ENCODE measurements at places on chromosomes 16 and 17.
A peak's percentile ranks its signal among the peaks of the same experiment; 100 is the strongest.

GRCh38 chr16:24101431-24101830, 154.7 kb upstream of the CACNG3 start:
- no peak for DNase-seq

DNA sequence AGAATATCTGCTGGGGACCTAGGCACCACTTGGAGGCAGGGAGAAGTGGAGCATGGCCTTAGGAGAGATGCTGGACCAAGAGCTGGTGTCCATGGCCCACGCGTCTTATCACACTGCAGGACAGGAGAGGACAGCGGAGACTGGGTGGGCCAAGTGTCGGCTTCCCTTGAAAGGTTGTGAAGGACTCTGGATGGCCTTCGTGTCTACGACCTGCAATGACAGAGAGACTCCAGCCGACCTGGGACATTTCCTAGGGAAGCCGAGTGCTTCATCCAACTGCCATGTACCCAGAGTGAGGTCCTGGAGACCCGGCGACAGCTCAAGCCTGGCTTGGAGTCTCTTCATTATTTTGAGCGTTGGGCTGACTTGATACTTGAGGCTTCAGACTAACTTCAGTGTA, 20.5 kb downstream of the C1QTNF1 start:
- no peak for DNase-seq

DNA sequence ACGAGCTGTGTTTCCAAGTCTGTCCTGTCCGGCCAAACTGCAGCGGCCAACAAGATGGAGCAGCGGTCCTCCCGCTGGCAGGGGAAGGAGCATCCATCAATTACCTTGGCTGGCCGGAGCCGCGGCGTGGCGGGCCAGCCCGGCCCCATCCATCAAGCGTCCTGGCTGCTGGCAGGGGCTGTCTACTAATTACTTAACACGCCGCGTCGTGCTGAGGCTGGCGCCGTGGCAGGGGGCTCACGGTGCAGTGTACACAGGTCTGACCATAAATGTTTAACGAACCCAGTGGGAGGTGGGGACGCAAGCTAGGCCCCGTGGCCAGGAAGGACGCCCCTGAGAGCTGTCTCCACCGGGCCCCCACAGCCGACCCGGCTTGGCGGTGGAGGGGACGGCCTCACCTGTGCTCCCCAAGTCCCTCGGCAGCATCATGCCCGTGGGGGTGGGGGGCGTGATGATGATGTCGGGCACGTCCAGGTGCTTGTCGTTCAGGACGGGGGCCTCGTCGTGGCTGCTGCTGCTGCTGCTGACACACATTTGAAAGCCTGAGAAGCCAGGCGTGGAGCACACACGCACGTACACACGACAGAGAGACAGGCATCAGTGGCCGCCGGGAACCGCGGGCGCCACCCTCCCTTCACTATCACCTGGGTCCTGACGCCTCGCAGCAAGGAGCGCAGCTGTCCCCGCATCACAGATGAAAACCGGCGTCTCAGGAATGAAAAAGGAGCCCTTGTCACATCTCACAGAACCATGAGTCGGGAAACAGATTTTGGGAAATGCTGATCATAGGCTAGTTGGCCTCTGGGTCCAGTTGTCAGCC, 21.2 kb upstream of the GINS2 start:
- no peak for DNase-seq

GRCh38 chr17:43021741-43022512, at the start of gene VAT1:
TSS of gene VAT1 (minus strand) at chr17:43022385. CDS start at chr17:43022322, 63 bp downstream.
- DNase-seq, result peak; percentile 43

DNA sequence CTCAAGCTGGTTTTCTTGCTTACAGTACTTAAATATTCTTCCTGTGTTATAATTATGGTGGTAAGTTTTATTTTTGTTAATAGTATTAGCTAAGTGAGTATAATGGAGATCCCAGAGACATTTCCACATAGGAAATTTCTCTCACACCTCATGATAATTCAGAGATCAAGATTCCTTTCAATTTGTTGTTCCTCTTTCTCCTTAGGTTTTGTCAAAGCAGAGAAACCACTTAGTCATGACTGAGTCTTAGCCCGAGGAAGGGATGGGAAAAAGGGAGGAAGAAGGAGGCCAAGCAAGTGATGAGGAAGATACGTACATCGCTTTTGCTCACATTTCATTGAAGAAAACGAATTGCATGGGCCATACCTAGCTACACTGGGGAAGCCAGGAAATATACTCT, 18.4 kb downstream of the ESRP2 start:
- no peak for DNase-seq

- no peak for DNase-seq
These were observed 691 bp upstream of the TMEM98 start for GRCh38 chr17:32927201-32927723.

DNA sequence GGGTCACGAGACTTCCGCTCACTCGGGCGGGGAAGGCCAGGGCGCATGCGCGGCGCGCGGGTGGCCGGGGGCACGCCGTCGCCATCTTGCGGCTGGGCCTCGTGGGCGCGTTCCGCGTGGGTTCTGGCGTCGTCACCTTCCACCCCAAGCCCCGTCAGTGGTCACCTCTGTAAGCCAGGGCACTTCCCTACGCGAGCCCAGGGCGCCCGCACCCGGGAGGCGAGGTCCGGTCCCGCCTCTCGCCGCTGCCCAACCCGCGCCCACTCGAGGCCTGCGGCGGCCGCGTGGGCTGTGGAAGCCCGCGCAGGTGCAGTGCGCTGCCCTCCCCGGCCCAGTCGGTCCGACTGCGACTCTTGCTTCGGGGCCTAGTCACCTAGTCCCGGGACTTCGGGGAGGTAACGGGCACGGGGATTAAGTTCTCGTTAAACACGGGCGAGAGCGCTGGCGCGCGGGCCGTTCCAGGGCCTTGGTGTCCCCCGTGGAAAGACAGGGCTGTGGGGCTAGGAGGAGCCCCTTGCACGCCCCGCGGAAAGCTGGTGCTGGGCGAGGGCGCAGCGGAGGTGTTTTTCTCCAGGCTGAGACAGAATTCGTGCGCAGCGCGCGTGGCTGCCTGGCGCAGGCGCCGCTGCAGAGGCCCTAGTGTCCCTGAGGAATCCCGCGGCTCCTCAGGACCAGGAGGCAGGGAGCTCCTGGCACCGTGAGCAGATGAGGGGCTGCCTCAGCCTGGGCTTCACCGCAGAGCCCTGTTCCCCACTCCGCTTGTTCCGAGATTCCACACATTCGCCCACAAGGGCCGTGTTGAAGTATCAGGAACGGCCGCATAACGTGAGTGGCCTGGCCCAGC, 472 bp upstream of the ARHGDIA start:
- DNase-seq, result peak; percentile 96

DNA sequence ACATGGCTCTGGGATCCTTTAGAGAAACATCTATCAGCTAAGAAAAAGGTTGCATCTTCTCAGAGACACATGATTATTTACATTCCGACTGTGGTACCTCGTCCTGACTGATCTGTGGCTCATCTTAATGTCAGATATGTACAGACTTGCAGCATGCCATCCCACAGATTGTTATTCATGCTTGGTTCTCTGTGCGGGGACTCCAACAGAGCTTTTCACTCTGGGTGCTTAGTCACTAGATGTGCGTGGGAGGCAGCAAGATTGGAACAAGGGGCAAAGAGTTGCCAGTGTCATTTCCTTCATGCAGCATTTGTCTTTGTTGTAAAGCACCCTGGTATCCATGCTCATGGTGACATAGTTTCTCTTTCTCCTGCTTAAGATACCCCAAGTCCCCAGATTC, 179.1 kb upstream of the CACNG5 start:
- DNase-seq, result peak; percentile 70

DNA sequence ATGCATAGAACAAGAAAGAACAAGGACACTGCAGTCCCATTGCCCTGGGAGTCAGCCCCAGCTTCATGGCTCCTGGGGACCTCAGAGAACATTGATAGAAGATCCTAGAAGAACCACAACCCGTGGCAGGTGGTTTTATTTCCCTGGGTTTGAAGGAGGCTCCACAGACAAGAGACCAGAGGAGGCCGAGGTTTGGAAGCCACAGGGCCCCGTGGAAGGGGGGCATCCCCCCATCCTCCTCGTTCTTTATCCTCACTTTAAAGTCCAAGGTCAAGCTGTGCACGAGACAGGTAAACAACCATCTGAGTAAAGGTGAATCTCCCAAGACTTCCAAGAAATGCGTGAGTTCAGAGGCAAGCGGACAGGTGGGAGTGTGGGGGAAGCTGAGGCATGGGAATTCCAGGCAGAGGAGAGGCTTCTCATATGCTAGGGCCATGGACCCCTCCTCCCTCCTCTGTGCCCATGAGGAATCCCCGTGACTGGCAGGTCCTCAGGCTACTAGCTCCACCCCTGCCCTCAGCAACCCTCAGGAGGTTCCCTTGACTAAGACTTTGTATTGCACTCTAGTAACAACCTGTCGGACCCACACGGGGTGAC, 849 bp upstream of the SULT1A1 start:
- DNase-seq, result no peak

DNA sequence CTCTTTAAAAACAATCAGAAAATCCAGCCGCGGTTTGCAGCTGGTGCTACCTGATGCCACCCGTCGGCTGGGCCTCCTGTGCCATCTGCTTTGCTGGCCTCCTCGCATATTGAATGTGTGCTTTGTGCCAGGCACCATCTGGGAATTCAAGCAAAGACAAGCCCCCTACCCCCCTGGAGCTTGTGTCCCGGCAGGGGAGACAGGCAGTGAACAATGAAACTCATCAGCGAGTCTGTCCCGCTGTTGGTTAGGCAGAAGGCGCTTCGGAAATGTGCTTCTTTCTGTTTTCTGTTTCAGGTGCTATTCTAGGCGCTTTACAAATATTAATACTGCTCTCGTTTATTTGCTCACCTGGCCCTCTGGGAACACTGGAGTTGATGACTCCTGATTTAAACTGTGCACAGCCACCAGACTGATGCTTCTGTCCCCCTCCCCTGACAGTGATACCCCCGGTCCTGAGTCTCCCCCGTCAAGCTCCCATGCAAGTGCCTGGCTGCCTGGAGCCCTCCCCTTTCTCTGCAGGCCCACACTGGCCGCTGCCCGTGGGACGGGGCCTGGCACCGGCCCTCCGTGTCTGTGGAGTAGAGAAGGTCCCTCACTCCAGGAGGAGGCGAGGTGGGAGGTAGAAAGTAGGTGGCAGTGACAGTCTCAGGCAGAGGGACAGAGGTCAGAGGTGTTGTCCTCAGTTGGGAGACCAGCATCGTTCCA, 126.1 kb upstream of the PLCG2 start:
- no peak for DNase-seq

Data from stimulated activated CD4-positive, alpha-beta T cell treated with anti-CD3 and anti-CD28 coated beads, Interleukin-2, amount 100 ng/mL, for 4 hours (primary cell).